ENCODE measurements at places on chromosomes 4 and X.

DNA sequence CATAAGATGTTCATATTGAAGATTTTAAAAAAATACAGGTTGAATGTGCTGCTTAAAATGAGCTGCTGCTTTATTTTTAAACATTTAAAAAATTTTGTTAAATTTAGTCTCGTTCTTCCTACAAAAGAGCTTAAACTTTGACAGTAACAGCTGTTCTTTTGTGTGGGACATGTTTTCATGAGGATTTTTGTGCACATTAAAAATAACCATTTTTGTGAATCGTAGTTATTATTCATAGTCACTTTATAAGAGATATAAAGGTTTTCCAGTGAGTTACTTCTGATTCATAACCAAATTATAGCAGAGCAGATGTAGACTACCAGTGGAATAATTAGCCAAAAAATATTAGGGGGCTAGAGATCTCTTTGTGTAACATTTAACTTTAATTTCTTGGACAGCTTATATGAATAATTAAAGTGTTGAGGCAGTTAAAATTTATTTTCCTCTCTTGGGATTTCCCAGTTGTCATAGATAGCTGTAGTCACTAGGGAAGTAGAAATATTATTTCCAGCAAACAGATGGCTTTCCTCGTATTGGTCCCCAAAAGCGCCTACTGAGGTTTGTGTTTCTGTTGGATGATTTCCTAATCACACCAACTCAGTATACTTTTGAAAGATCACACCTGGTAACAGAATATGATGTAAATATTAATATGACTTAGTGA lies 24.2 kb downstream of the RBPJ start:
- no peak for DNase-seq

DNA sequence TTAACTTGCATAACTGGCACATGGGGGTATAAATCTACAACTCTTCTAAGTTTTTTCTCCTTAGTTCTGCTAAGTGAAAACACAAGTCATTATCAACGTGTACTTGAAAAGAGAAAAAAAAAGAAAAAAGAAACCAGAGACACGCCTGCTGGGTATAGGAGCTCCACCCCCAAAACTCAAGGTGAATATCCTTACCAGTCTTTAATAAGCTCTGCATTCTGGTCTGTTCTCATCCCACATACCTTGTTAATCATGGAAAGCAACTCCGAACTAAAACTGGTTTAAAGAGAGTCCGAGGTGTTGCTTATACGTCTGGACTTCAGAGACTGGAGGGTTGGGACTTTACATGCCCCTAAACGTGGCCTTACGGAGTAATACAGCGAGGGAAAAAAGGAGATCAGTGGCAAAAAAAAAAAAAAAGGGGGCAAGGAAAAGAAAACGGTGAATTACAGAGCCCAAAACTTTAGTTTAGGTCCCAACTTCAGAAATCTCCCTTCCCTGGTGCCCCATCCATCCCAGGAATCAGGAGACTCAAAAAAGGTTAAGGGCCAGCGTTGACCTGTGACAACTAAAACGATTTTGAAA lies 1.0 kb downstream of the PGRMC2 start:
- DNase-seq: peak; percentile 56

DNA sequence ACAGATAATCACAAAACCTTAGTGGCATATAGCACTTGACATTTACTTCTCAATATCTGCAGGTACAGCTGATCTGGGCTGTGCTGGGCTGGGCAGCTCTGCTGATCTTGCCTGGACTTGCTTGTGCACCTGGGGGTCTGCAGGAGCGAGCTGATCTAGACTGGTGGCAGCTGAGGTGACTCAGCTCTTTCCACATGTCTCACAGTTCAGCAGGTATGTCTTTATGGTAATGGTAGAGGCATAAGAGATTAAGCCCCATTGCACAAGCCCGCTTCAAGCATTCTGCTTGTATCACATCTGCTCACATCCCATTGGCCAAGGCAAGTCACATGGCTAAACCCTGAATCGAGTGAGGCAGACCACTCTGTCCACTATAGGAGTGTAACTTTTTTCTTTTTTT lies 506.7 kb downstream of the BCOR start:
- no peak for DNase-seq

DNA sequence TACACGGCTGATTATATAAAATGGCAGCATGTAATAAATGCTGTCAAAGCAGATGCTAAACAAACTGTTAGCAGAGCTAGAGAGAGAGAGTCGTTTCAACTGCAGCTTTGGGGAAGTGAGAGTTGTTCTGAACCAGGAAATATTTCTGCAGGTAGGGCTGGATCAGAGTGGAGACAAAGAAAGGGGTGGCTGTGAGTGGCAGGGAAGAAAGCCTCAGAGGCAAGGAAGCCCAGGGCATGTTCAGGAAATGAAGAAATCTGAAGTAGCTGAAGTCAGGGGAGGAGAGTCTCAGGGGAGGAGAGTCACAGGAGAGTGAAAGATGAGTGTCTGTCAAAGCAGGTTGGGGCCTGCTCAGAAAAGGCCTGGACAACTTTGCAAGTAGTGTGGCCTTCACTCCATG lies 48.4 kb upstream of the RPS6KA3 start:
- DNase-seq: peak; percentile 4

DNA sequence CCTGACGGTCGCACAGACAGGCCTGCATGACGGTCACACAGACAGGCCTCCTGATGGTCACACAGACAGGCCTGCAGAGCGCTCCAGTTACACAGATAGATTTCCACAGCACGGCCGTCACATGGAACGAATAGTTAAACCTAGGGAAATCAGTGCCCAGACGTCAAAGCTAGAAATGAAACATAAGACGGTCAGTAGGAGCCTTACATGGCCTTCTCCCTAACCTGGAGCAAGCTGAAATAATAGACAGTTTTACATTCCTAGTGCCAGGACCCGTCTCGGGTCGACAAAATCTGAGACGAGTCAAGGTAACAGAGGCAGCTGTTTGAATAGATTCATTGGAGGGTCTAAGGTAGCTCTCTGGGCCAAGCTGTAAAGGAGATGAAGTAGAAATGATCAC lies 126.9 kb downstream of the MTNR1A start:
- no peak for DNase-seq

GRCh38 chr4:19971829-19972228 lies 279.9 kb upstream of the SLIT2 start:
- DNase-seq: no peak

DNA sequence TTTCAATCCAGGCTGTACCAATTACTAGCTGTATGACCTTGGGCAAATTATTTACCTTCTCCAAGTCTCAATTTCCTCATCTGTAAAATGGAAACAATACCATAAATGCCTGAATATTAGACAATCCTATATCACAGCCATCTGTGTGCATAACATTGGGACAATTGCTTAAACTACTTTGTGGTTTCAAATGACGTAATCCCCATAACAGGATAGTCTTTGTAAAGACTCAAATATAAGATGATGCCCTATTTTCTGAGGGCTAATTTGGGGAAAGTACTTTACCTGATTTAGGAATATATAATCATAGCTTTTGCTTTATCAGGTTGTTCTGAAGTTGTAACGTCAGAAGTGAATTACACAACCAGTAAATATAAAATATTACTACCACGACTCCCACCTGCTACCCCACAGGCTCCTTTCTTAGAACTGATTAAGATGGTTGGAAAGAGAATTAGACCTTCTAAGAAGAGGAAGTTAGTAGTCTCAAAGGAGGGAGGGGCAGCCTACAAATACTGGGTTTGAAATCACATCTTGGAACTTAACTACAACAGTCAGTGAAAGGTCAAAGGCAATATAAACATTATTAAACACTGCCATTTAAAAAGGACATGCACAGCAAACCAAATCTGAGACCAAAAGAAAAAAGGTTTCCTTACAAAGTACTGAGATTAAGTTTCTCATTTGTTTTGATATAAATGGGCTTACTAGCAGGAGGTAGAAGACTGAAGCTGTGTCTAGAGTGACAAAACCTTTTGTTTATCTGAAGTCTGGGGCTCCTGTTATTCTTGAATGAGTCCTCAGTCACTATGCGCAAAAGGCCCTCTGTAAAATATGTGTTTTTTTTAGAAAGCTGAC lies 215.0 kb downstream of the SCFD2 start:
- no peak for DNase-seq

GRCh38 chr4:137956256-137956655 lies 285.9 kb downstream of the SLC7A11 start:
- no peak for DNase-seq
